Ammon's horn (tissue), 1 donor: ENCODE measurements at places on chromosomes 6 and 20.
A peak's percentile ranks its signal among the peaks of the same experiment; 100 is the strongest.

DNA sequence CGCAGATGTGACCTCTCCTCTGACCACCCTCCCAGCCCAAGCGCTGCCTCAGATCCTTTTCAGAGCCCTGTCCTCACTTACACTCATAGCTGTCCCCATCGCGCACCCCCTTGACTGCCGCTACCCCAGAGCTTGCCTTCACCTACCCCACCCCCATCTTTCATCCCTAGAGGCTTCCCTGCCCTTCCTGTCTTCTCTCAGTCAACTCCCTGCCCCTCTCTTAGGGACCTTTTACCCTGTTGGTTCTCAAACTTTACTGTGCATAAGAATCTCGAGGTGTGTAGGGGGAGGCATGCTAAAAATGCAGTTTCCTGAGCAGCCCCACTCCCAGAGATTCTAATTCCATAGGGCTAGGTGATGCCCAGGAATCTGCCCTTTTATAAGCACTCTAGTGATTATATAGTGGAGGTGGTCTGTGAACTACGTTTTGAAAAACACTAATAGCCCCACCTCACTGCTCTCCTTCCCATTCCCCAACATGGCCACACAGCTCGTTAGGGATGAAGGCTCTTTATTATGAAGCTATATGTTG, 725 bp downstream of the TM9SF4 start:
- DNase-seq, result no peak

DNA sequence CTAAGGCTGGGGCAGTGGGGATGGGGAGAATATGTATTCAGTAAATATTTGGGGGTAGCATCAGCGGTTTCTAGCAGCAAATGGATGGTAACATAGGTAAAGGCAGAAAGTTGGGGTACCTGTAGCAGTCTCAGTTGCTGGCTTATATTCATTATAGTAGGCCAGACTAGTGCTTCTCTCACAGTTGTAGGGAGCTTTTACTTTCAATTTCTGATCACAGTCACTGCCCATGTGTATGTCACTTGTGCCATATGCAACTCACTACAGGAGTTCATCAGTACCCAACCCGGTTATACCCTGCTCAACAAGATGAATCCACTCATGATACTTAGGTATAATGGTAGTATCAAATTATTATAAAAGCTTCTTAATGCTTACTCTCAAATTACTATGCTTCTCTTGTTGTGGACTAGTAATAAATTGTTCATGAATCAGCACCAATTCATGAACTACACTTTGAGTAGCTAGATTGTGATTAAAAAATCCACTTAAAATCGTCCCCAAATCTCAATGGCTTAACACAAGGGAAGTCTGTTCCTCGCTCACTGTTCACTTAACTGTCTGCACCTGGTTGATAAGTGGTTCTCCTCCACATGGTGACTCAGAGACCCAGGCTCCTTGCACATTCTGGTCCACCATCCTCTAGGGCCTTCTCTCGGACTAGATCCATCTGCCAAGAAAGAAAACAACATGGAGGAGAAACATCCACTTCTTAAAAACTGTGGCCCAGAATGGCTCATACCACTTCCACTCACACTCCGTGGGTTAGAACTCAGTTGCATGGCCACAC, 31.3 kb upstream of the MYLIP start:
- DNase-seq, result no peak

- no peak for DNase-seq
Measured at GRCh38 chr6:166757232-166758135, 130.4 kb upstream of the RPS6KA2 start.

DNA sequence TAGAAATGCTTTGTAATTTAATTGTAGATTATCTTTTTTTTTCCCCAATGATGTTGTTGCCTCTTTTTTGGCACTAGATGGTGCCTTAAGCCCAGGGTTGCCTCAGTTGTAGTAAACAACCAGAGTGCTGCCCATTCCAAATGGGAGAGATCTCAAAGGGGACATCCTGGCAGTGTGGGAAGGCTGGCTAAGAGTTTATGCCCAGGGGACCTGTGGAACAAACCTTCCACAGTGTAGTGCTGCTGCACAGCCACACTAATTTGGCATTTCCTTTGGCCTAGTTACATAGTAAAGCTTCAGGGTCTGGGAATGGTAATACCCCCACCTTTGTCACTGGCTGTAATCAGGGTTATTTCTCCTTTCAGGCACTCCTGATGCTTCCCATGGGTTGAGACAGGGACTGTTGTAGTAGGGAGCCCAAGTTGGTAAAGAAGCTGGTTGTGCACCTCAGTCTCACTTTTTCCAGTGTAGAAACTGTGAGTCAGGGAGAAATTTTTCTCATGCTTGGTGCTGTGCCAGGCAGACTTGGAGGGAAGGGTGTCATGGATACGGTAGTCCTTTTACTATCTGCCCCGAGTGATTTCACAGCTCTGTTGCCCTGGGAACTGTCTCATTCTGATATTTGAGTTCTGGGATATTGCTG, 177.8 kb upstream of the ECI2 start:
- peak; percentile 50 for DNase-seq

- DNase-seq, result no peak
Measured at GRCh38 chr20:32589256-32589655, 4.1 kb upstream of the NOL4L start.

GRCh38 chr6:127844529-127844928, 56.3 kb downstream of the THEMIS start:
- DNase-seq, result no peak

GRCh38 chr6:7721649-7722048, 4.2 kb upstream of the BMP6 start:
- DNase-seq, result peak; percentile 38

- DNase-seq, result no peak
Measured at GRCh38 chr20:25245461-25245860, 2.4 kb upstream of the PYGB start.

DNA sequence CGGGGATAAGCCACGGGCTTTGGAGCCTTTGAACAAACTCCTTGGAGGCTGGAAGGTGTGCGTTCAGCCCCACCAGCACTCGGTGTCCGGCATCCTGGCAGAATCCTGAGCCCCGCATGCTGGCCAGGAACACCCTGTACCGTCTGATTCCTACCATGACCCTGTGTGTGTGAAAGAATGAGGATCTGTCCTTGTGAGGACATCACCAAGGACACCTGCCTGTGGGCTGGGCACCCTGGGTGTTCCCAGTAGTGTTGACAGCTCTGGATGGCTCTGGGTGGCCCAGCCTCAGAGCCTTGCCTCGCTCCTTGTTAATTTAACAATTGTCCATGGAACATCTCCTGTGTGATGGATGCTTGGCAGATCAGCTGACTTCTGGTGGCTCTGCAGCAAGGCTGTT, 234.3 kb downstream of the QKI start:
- no peak for DNase-seq

DNA sequence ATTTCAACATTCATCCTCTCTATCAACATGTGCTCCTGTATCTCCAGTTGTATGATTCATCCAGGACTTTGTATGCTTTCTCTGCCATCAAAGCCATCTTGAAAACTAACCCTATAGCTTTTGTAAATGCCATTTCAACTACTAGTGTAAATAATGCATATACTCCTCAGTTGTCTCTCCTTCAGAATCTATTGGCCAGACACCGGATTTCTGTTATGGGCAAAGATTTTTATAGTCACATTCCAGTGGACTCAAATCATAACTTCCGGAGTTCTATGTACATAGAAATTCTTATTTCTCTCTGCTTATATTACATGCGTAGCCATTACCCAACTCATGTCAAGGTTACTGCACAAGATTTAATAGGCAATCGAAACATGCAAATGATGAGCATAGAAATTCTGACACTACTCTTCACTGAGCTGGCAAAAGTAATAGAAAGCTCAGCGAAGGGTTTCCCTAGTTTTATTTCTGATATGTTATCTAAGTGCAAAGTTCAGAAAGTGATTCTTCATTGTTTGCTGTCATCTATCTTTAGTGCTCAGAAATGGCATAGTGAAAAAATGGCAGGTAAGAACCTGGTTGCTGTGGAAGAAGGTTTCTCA, 54.8 kb downstream of the PGM3 start:
- no peak for DNase-seq

DNA sequence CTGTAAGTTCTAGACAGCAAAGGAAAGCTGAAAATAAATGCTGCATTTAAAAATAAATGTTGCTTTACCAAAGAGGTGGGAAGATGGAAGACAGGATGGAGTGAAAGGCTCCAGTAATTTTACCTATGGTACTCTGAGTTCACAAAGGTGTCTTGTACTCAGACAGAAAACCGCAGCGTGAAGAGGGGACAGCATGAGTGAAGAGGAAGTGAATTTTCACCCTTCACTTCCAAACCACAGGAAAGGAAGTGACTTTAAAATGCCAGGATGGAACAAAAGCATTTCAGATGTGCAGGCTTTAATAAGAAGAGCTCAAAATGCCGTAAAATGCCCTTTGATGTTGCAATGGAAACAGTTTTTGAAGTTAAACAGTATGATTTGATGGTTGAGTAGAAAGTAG, 91.2 kb upstream of the TINAG start:
- no peak for DNase-seq

- no peak for DNase-seq
Measured at GRCh38 chr20:60581606-60582115, 623.4 kb downstream of the CDH26 start.

DNA sequence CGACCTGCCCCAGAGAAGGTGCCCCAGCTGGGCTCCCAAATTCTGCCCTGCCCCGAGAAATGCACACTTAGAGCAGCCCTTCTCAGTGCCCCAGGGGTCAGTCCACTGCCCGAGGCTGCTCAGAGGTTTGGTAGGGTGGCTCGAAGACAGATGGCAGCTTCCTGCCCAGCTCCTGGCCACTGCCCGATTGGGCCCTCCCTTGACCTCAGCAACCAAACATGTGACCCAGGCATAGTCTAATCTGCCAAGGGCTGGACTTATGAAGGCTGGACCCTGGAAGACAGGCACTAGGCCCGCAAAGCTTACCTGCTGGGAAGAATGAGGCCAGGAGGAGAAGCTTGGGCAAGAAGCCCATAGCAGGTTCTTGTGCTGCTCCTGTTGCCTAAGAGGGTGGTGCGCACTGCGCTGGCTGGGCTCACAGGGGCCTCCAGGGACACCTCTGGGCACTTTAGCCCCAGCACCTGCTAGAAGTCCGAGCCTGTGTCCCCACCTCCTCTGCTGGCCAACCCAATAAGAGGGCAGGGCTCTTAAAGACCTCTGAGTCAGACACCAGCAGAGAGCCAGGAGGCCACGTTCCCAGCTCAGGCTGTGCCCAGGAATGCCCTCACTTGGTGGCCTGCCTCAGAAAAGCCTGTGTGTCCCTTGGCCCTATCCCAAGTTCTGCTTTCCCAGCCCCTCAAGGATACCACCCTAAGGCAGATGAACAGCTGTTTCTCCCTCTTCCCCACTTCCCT, 5.5 kb downstream of the SIGLEC1 start:
- DNase-seq, result no peak

- no peak for DNase-seq
Measured at GRCh38 chr6:144321839-144322591, 36.9 kb downstream of the UTRN start.

DNA sequence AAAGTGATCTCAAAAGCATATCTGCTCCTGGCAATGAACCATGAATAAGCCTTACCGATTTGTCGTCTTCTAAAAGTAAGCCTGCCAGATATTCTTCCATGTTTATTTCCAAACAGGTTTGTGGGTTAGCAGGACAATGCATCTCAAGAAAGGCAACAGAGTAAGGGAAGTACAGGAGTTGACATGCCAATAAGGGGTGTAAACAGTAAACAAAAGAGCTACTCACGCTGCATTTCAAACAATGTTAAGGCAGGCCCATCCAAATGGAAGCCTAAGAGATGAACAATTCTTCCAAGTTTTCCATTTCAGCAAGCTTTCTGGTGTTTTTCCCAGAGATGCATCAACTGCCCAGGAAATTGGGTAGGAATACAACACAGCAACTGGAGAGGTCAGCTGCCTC, 27.8 kb upstream of the CRIP3 start:
- peak; percentile 16 for DNase-seq

GRCh38 chr6:131792091-131792496, 15.7 kb upstream of the ENPP1 start:
- no peak for DNase-seq

DNA sequence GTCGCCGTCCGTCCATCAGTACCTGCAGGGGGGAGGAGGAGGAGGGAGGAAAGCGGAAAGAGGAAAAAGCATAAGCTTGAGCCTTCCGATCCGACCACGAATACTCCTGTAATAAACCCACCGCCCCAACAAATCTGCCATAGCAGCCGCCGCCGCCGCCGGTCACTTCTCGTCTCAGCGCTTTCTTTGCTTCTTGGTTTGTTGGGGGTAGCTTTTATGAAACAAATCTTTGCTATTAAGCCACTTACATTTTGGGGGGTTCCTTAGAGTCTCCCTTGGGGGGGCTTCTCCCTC, 277 bp downstream of the ADGRB3 start:
- DNase-seq, result no peak

DNA sequence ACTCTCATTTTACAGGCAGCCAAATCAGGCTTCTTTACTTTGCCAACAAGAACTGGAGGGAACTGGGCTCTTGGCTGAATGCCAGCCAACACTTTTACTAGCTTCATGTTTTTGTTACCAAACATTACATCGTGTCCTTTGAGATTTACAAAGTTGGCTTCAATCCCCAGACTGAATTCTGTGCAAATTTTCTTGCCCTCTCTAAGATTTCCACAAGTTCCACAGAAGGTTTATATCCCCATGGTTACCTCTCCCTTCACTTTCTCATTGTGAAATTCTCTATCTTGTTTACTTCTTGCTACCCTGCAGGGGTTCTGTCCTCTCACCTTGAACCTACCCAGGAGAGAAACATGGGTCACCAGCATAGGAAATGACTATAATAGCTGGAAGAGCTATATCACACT, 37.6 kb upstream of the PLCB1 start:
- peak; percentile 67 for DNase-seq

DNA sequence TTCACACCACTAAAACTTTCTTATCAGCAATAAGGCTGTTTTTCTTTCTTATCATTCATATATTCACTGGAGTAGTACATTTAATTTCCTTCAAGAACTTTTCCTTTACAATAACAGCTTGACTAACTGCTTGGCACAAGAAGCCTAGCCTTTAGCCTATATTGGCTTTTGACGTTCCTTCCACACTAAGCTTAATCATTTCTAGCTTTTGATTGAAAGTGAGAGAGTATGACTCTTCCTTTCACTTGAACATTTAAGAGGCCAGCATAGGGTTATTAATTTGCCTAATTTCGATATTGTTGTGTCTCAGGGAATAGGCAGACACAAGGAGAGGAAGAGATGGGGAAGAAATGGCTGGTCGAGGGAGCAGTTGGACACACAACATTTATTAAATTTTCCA, 23.6 kb downstream of the THEMIS start:
- DNase-seq, result no peak

DNA sequence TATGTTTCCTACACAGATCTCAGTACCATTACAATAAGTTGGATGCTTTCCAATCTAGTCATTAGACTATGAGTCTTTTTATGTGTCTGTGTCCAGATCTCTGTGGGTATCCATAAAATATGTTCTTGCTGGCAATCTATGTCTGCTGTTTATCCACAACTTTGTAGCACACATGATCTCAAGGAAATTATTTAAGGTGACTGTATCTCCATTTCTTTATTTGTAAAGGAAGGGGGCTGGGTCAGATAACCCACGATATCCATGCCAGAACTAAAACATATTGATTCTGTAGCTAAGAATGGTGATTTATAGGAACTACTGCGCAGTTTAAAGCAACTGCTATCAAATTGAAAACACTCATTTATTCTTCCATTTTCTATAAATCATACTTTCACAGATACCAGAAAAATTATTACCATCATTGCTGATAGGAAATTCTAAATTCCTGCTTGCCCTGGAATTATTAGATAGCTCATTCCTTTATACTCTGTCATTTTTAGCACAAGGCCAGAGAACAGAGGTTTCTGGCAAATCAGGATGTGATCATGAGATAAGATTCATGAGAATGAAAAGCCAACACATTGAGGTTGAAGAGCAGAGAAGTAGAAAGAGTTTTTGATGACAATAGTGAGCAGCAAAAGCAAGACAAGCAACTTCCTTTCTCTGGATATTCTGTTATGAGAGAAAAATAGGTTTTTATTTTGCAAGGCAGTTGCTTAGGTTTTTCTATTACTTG, 851.4 kb upstream of the CITED2 start:
- no peak for DNase-seq
